NCI-H524 (cell line): ENCODE measurements at places on chromosomes 2 and 18.

DNA sequence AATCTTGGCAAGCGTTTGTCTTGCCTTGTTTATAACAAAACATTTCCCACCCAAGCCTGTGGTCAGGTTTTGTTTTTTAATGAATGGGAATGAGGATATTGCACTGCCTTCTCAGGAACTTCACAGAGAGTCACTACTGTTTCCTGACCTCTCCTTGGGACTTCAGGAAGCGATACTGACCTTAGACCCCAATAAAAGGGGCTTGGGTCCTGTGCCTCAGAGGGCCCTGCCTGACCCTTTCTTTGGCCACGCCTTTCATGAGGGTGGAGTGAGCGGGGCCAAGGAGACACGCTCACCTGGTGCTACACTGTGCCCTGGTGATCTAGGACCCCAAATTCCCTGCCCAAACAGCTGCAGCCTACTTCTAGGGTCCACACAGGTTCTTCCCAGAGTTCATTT, 92.8 kb upstream of the TGFA start:
- no peak for DNase-seq

DNA sequence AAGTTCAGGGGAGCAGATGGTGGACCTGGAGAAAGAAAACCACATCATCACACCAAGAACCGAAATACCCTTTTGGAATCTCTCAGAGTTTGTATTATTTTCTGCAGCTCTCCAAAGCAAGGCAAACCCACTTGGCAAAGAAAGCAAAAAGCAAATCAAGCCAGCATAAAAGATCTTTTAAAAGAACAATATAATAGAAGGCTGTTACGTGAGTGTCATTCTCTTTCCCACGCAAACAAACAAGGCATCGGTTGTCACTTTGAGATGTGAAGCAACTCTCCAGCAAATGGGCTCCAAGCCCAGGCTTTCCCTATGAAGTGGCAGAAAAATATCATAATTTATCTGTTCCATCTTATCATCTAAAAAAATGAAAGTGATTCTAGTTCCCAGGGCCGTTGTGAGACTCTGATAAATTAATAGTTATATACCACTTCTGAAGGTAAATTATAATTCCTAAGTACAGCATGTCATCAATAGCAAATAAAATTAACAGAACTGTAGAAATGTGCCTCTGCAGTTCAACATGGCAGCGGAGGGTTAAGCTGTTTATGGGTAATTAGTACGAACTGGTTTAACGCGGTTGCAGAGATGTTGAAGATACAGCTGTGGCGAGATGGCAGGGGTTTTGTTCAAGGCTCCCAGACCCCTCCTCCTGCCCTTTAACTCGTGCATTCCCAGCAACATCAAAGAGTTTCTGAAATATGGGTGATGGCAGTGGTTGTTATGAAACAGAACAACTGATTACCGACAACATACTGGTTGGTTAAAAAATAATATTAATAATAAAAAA, 89.2 kb downstream of the EPHA4 start:
- no peak for DNase-seq

DNA sequence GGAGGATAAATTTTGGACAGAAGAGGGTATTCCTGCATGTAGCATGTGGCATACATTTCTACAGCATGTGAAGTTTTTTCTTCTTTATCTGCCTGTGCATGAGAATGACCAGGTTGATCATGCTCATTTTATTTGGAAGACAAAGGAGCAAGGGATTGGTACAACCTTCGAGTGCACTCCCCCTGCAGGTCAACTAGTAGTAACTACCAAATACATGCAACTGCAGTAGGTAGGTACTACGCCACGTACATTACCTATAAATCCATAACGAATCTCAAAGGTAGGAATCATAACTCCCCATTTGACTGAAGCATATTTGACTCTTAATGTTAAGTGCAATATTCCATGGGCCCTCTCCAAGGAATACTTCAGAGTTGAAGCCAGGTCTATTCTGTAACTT, 763.9 kb downstream of the TSN start:
- no peak for DNase-seq

DNA sequence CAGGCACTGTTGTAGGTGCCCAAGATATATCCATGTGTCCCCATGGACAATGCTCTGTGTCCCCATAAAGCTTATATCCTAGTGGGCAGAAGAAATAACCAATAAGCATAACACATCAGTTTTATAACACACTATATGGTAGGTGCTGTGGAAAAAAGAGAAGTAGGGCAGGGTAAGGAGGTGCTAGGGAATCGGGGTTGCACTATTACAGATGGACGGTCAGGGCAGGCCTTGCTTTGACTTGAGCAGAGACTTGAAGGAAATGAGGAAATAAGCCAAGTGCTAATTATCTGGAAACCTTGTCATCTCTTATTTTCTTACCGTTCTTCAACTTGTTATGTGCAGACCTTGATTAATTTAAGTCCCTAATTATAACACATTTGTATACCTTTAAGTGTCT, 82.0 kb downstream of the PHLPP1 start:
- no peak for DNase-seq

DNA sequence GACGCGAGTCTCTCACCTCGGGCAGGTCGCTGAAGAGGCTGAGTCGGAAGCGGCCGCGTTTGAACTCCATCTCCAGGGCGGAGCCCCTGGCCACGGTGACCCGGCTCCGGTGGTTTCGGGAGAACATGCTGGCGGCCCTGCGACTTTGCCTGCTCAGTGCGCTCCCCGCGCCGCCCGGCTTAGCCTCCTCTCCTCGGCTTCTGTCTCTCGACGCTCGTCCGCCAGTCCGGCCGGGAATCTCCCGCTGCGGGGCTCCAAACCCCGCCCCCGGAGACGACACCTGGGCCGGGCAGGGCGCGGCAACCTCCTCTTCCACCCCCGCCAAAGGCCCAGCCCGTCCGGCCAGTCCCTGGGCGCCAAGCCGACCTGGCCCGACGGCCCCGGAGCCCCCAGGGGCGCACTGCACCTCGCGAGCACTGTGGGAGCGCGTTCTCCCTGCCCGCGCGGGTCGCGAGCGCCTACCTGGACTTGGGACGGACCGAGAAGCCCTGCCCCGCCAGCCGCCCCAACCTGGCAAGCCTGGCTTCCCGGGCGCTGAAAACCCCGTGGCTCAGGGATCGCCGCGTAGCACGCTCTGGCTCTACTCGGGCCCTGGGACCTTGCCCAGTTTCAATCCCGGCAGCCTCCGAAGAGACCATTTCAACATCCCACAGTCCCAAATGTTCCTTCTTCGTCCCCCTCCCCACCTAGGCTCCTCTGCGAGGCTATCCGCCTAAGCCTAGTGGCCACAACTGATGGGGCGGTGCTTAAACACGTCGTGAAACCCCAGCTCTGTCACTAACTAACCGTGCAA, at the start of gene RTKN:
RTKN (minus strand) TSS at position 248 of the 793 bp plus-strand sequence; CDS start at position 127, 121 bp downstream.
- peak; percentile 45 for DNase-seq

GRCh38 chr2:230068651-230069055, at the start of gene SLC16A14:
SLC16A14 (minus strand) TSS chr2:230068924; CDS start chr2:230059352, 9,572 bp downstream.
- peak; percentile 61 for DNase-seq

DNA sequence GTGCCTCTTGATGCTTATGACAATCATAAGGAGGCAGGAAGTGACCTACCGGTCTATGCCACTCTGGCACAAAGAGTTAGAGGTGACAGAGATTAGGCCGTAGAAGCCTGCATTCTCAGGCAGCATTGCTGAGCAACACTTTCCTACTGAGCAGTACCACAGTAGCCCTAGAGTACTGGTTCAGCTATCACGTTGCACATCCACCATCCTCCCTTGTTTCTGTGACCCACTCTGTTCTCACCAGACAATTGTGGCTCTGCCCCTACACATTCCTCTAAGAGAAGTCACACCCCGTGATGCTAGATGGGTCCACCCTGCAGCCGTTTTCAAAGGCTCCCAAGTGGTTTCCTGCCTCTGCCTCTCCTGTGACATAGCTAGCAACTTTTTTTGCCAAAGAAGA, 22.6 kb upstream of the SUCLG1 start:
- DNase-seq = no peak

DNA sequence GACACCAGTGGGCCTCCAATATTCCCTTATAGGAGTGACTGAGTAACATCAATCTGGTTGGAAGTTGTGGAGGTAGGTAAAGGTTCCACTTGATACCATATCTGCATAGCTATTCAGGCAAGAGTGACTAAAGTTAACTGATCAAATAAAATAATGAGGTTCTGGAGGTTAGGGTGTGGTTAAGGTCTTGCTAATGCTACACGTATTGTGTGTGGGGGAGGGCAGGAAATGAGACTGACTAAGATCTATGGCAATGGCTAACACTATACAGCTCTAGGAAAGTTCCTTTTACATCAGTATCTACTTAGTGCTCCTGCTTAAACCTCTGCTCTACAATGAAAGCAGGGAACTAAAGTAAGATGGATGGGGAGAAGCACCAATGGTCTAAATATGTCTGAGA, 149.1 kb upstream of the MGAT5 start:
- DNase-seq = no peak

- no peak for DNase-seq
These were observed 153.3 kb upstream of the MAP3K20 start for GRCh38 chr2:172922306-172922705.

DNA sequence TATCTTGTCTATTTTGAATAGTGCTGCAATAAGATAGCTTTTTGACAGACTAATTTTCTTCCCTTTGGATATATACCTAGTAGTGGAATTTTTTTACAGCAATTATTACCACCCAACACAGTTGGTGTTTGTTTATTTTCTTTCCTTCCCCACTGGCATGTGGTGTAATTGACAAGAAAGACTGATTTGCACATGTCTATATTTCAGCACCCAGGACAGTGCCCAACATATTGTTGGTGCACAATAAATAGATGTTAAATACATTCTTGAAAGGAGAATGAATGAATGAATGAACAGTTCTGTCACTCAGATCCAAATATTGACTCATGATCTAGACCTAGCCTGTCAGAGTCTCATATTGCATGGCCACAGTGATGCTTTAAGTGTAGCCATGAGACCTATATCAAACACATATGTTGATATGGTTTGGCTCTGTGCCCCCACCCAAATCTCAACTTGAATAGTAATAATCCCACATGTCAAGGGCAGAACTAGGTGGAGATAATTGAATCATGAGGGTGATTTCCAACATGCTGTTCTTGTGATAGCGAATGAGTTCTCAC, 538.2 kb downstream of the NYAP2 start:
- no peak for DNase-seq

GRCh38 chr2:64295326-64296139, 151.3 kb upstream of the PELI1 start:
- DNase-seq = no peak

GRCh38 chr2:150449856-150450255, 37.6 kb downstream of the RND3 start:
- DNase-seq = no peak

- DNase-seq = no peak
These were observed 22.3 kb upstream of the IL1R1 start for GRCh38 chr2:102120261-102120660.

- DNase-seq = no peak
These were observed 88.7 kb upstream of the ATP8B1 start for GRCh38 chr18:57891707-57892391.

DNA sequence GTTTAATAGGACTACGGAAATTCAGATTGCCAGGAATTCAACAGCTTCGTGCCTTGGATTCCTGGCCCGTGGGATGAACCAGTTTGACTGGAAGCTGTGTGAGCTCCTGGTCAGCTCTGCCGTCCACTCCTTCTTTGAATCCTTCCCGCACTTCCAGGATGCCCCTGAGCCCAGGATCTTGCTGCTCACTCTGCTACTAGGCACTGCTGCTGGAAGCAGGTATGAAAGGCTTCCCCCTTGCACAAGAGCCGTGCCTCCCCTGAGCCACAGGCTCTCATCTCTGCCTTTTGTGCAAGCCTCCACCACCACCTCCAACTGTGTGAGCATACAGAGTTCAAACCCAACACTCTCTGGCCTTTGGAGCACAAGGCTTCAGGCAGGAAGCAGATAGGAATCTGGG, 34.9 kb downstream of the EN1 start:
- no peak for DNase-seq

DNA sequence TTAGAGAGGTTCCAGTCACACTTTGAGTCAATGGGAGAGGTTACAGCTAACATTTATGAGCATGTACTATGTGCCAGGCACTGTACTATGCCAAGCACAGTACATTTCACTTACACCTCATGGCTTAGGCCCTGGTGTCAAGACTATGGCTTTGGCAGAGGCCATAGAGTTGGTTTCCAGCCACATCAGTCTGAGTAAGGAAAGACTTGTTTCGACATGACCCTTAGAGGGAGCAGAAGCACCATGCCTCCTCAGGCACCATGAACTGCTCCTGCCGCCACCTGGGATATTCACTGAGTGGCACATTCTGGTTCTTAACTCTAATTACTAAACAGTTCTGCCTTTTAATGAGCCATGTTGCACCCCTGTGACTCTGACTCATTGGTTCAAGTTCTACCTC, 12.7 kb downstream of the DGUOK start:
- DNase-seq = no peak
